ENCODE measurements at places on chromosomes 5 and 9.

- no peak for DNase-seq
Observed at GRCh38 chr9:123680352-123680751, 249.6 kb downstream of the DENND1A start.

DNA sequence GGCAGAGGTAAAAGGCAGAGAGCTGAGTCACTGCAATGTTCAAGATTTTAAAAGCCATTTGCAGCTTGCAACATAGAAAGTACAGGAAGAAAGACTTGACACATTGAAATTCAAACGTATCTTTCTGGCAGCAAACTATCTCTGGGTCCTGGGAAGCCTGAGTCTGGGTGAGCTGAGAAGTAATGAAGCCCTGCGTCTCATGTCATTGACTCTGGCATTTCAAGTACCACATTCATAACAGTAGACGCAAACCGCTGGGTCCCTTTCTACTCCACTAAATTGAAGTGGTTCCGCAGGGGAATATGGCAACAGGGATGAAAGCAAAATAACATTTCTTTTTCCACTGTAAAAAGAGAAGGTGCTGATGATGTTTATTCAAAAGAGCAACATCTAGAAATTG, 694.3 kb downstream of the BRINP1 start:
- DNase-seq: no peak

- DNase-seq: no peak
Observed at GRCh38 chr5:22593592-22593991, 259.6 kb downstream of the CDH12 start.

GRCh38 chr5:68426586-68426985, 211.0 kb downstream of the PIK3R1 start:
- DNase-seq: no peak

DNA sequence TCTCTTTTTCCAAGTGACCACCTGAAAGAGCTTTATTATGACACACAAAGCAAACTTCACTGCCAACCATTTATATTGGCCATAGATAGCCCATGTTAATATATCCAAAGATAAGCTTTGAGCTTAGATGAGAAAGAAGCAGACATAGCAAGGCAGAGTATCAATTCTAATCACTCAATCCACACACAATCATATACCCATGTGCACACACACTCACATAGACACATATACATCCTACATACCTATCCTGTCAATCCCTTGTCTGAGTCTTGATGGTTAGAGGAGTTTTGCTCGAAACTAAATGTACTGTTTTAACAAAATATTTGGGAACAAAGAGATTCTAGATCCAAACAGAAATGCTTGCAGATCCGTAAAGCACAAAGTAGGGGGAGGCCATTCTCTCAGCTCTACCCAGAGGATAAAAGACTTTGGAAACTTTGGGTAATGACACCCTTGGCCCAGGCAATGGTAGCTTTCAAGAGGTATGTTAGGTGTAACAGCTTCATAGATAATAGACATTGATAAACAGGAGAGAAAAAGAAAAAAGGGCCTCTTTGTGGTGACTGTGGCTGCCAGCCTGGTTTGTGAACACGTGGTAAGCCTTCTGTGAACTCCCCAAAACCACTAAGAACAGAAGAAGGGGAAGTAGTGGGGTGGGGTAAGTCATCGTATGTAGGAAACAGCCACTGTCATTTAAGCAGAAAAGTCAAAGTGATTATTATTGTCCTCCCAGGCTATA, 121.6 kb downstream of the TLR4 start:
- DNase-seq: peak; percentile 52

DNA sequence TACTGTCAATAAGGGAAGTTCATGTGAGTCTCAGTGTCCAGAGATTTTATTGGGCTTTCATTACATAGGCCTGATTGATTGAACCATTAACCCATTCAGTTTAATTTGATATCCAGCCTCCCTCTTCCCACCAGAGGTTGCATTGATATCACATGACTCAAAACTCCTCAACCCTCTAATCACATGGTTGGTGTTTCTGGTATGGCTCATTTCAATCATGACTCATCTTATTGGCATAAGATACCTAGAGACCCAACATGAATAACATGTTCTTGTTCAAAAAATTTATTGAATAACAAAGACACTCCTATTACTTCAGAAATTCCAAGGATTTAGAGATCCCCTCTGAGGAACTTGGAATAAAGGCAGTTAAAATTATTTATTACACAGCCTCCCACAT, 982.2 kb downstream of the TLE1 start:
- DNase-seq: no peak
